ENCODE measurements at places on chromosomes 13 and 19. TPM values are rescaled to one million over a fixed set of nuclear protein-coding genes. Genes with fewer than 3 reads are reported as not detected.
A peak's percentile ranks its signal among the peaks of the same experiment; 100 is the strongest.

- no peak for DNase-seq
These were observed 3.8 kb downstream of the RPL13A start for GRCh38 chr19:49491030-49491803.

The ZNF419 gene
- polyA plus RNA-seq, result 8.9 TPM

The CLIP3 gene
- 14.7 TPM for polyA plus RNA-seq

The STOML3 gene
- not detected for polyA plus RNA-seq

- DNase-seq, result no peak
These were observed 740 bp downstream of the ELAVL3 start for GRCh38 chr19:11479898-11480714.

DNA sequence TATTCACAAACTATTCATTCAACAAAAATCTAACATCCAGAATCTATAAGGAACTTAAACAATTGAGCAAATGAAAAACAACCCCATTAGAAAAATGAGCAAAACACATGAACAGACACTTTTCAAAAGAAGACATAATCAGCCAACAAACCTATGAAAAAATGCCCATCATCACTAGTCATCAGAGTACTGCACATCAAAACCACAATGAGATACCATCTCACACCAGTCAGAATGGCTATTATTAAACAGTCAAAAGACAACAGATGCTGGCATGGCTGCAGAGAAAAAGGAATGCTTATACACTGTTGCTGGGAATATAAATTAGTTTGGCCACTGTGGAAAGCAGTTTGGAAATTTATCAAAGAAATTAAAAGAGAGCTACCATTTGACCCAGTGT, 487.6 kb downstream of the GPC6 start:
- peak; percentile 60 for DNase-seq

GRCh38 chr19:48738557-48739403, 1.6 kb downstream of the RASIP1 start:
- DNase-seq, result peak; percentile 71

The CYSLTR2 gene
- 0.03 TPM for polyA plus RNA-seq

The ZNF20 gene
- polyA plus RNA-seq, result 3.3 TPM

The ATP4B gene
- polyA plus RNA-seq, result not detected

- DNase-seq, result peak; percentile 22
These were observed 40.0 kb downstream of the ESD start for GRCh38 chr13:46756977-46757376.

The EPS8L1 gene
- polyA plus RNA-seq, result 2.2 TPM

The GIPC3 gene
- 0.20 TPM for polyA plus RNA-seq

GRCh38 chr19:48085904-48086864, 24.4 kb downstream of the PLA2G4C start:
- DNase-seq, result no peak

DNA sequence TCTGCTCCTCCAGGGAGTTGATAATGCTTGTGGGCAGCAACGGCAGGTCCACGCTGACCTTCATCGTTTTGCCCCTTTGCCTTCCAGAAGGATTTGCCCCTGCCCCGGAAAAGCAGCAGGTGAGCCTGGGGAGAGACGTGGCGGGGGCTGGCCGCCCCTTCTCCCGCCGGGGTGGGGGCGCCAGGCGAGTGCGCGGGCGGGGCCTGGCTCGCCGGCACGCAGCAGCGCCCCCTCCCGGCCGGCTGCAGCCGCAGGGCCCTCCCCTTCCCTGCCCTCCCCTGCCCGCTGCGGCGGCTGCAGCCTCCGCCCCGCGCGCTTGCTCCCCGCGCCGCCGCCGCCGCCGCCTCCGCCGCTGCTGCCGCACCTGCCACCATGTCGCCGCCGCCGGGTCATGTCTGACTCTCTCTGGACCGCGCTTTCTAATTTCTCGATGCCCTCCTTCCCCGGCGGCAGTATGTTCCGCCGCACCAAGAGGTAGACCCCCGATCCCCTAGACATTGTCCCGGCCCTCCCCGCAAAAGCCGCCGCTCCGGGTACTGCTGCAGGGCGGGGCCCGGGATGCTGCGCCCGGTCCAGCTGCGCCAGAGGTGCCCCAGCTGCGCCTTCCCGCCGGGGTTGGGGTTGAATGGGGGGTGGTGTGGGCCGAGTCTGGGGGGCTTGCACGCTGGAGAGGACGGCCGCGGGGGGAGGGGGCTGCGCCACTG, at the start of gene MAST1:
Gene MAST1 (plus strand): TSS at position 334 of the 704 bp plus-strand sequence. CDS start 58 bp downstream, at position 392.
- no peak for DNase-seq

- no peak for DNase-seq
These were observed 51.9 kb upstream of the C1QTNF9B start for GRCh38 chr13:23949200-23949599.

DNA sequence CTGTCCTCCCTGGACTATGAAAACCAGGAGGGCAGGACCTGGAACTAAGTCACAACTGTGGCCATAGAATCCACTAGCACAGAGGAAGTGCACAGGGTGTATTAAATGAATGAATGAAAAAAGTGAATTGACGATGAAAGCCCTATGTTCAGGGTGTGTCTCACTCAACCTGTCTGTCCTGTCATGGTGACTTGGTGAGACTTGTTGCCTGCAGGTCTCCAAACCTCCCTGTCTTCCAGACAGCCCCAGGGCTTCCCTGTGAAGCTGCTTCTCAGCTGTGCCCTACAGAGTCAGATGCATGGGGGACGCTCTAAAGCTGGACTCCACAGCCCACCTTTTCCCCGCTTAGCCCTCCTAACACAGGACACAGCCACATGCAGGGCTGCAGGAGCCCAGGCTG, 4.8 kb upstream of the IGFL1 start:
- DNase-seq, result no peak

- no peak for DNase-seq
These were observed 609.5 kb downstream of the UQCRFS1 start for GRCh38 chr19:28603453-28603852.

DNA sequence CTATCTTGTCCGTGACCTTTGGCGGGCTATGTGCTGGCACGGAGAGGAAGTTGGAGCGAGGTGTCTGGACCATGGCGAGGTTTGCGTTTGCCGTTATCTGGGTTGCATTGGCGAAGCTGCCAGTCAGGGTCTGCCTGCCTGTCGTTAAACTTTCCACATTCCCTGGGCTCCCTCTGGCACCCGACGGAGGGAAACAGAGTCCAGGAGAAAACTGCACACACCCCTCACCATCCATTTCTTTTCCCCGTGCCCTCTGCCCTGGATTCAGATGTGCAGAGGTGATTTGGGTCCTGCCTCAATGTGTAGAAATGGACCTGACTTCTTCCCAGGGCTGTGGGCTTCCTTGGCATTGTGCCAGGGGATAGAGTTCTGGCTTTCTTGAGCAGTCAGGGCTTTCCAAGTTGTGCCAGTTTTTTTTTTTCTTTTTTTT, 142.4 kb downstream of the URI1 start:
- no peak for DNase-seq

The ICAM4 gene
- 0.42 TPM for polyA plus RNA-seq

DNA sequence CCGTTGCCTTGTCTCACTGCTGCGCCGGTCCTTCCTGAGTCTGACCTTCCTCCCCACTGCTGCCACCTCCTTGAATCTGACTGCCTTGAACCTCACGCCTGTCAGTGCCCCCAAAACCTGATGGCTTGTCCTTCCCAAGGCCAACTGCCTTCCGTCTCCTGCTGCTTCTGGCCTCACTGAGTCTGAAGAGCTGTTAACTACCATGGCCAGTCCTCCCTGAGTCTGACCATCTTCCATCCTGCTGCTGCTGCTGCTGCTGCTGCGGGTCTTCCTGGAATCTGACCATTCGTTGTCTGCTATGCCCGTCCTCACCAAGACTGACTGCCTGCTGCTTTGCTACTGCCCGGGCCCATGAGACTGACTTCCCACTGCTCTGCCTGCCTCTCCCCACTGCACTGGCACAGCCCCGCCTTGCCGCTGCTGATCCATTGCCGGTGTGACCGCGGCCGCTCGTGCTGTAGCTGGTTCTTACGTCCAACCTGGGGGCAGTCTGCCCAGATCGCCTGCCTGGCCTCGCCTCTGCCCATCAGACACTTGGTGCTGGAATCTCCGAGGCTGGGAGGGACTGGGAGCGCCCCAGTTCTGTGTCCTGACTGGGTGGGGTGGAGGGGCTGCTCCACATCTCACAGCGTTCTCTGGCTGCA, 2.9 kb upstream of the RCN3 start:
- no peak for DNase-seq

The NXNL1 gene
- not detected for polyA plus RNA-seq

The TSSK6 gene
- polyA plus RNA-seq, result 0.47 TPM

- peak; percentile 30 for DNase-seq
These were observed 228.5 kb downstream of the NDFIP2 start for GRCh38 chr13:79709471-79709870.

GRCh38 chr13:41459432-41460073, 2.2 kb downstream of the RGCC start:
- DNase-seq, result peak; percentile 72

- DNase-seq, result peak; percentile 36
These were observed 11.1 kb upstream of the UQCR11 start for GRCh38 chr19:1616396-1616795.

DNA sequence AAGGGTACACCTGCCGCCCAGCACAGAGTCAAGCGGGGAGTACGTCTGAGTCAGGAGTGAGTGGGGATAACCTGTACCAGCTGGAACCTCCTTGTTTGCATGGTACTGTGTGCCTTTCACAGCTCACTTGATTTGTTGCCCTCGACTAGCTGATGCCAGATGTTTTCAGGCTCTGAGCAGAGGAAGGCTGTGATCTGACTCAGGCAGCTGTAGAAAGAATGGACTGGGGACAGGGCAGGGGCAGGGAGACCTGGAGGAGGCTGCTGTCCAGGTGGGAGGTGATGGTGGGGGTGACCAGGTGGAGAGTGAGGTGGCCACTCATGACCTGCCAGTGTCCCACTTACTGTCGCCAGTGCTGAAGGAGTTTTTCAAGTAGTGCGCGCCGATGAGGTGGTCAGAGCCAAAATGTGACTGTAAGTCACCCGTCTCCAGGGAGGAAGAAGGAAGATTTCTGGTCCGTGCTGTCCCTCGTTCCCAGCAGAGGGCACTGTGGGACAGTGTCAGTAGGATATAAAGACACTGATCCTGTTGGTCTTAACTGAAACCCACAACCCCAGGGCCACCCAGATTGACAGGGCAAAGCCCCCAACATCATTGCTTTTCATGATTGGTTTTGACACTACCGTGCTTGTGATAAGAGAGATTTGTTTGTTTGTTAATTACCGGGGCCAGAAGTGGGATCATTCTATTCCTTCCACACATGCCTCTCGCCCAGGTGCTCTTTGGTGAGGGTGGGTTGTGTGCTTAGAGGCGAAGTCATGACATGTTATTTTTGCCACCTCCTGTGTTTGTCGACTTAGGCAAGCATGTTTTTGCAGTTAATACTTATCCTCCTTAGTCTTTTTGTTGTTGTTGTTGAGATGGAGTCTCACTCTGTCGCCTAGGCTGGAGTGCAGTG, 128.4 kb downstream of the DPF1 start:
- DNase-seq, result peak; percentile 72
